Activated naive CD8-positive, alpha-beta T cell treated with anti-CD3 and anti-CD28 coated beads, Interleukin-2, amount 10 ng/mL, durations not matched to agents 7 days and 5 days (primary cell): ENCODE measurements at places on chromosomes 7 and 10. TPM values are rescaled to one million over a fixed set of nuclear protein-coding genes. Genes with fewer than 3 reads are reported as not detected.

ADRA2A gene
- total RNA-seq, result not detected

CYP26C1 gene
- total RNA-seq, result 0.17 TPM

H2BK1 gene
- total RNA-seq, result 1.6 TPM

CYP26A1 gene
- not detected for total RNA-seq

DNA sequence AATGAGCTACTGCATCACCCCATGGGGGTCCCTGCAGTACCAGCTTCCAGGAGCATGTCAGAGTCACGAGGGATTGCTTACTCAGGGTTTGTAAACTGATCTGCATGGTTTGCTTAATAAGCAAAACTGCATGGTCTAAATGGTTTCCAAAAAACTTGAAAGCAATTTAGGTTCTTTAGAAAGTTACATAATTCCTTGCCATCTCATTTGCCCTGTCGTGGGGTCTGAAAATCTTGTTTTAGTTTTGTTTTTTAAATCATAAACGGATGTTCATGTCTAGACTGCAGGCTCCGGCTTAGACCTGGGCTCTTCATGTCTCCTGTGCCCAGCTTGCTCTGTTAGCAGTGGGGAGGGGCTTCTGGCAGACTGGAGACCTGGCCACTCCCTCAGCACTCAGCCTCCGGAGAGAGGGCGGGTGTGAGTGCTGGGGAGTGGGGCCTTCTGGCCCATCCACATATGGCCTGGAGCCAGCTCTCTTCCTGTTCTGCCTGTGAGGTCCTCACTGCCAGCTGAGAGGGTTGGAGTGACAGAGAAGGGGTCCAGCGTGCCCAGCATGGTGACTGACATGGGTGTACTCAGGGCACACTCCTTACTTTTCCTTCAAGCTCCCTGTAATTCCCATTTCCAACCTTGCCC lies 17.5 kb downstream of the PRF1 start:
- DNase-seq, result no peak
- H3K27me3 ChIP-seq, result peaks cover 7% of the 10 kb centered on the region
- H3K36me3 ChIP-seq, result no peaks in the 10 kb centered on the region
- peaks cover 4% of the 10 kb centered on the region for H3K4me1 ChIP-seq

GRCh38 chr10:14821635-14822375 lies 16.0 kb downstream of the CDNF start:
- no peaks in the 10 kb centered on the region for H3K27me3 ChIP-seq
- no peak overlapping the region for H3K4me3 ChIP-seq
- H3K36me3 ChIP-seq, result no peaks in the 10 kb centered on the region
- H3K27ac ChIP-seq, result no peak overlapping the region
- no peak for DNase-seq
- peaks cover 3% of the 10 kb centered on the region for H3K4me1 ChIP-seq

GRCh38 chr7:131080754-131081153 lies 246.9 kb upstream of the MKLN1 start:
- no peaks in the 10 kb centered on the region for H3K27me3 ChIP-seq
- no peak overlapping the region for H3K4me3 ChIP-seq
- no peak for DNase-seq
- H3K36me3 ChIP-seq, result peaks cover 18% of the 10 kb centered on the region
- H3K4me1 ChIP-seq, result peaks cover 2% of the 10 kb centered on the region
